ENCODE measurements at places on chromosomes 13 and 19. TPM values are rescaled to one million over a fixed set of nuclear protein-coding genes. Genes with fewer than 3 reads are reported as not detected.

PRPF31 gene
- total RNA-seq, result 100 TPM

PRR12 gene
- 10.8 TPM for total RNA-seq

ZNF432 gene
- total RNA-seq, result 2.9 TPM

KLK14 gene
- not detected for total RNA-seq

CRLF1 gene
- 52.8 TPM for total RNA-seq

CBY2 gene
- 0.62 TPM for total RNA-seq

CELF5 gene
- total RNA-seq, result 1.4 TPM

C1QTNF9B gene
- not detected for total RNA-seq

ZMYM2 gene
- total RNA-seq, result 91.9 TPM

GPR12 gene
- total RNA-seq, result not detected

Measured in H7 (cell line).